A549 treated with ZK216348 at 1 μM for 4 hours (cell line): ENCODE measurements at places on chromosomes 3 and 15. TPM values are rescaled to one million over a fixed set of nuclear protein-coding genes. Genes with fewer than 3 reads are reported as not detected.

GRK7 gene
- not detected in 5 replicates for total RNA-seq

TMEM108 gene
- not detected in 5 replicates for total RNA-seq

SLC12A1 gene
- total RNA-seq = not detected in 5 replicates

SENP8 gene
- total RNA-seq = 1.1 to 2.7 TPM (median 1.7 TPM) in 5 replicates

VEPH1 gene
- total RNA-seq = 0.27 to 0.44 TPM in 2 of 5 replicates, not detected in the others
